Stimulated activated naive CD4-positive, alpha-beta T cell (primary cell): ENCODE measurements at places on chromosomes 16 and 17.

DNA sequence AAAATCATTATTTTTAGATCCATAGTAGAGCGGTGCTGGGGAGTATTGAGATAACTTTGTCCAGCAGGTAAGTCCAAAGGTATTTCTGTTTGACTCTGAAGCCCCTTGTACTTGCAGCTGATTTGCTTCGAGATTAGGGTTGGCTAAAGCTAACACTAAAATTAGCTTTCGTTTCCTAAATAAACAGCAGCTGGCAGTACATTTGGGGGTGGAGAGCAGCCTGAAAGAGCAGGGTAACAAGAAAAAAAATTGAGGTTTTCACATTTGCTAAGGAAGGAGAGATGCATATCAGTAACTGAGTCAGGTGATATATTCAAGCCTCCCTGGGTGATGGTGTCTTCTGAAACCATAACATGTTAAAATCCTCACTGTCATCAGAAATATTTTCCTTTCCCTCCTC lies 37.4 kb upstream of the TMC5 start:
- DNase-seq = no peak

- DNase-seq = no peak
Observed at GRCh38 chr17:46822388-46822921, 4.0 kb upstream of the WNT3 start.

- no peak for DNase-seq
Observed at GRCh38 chr17:27396045-27396444, 60.2 kb upstream of the KSR1 start.

GRCh38 chr17:8001976-8002720 lies at the start of gene GUCY2D:
GUCY2D (plus strand) TSS chr17:8002615; CDS start chr17:8003048, 433 bp downstream.
- DNase-seq = no peak
